ENCODE measurements at places on chromosomes 1 and 21. TPM values are rescaled to one million over a fixed set of nuclear protein-coding genes. Genes with fewer than 3 reads are reported as not detected.

Gene GSTM5
- 8.5 TPM for total RNA-seq

Gene ANKRD65
- total RNA-seq = 0.46 TPM

Gene EDEM3
- total RNA-seq = 98.5 TPM

Gene TXNIP
- total RNA-seq = 229 TPM

Gene SPRR2F
- not detected for total RNA-seq

Gene SPRR2G
- not detected for total RNA-seq

Measured in smooth muscle cell of bladder (primary cell).